Activated naive CD8-positive, alpha-beta T cell treated with anti-CD3 and anti-CD28 coated beads, Interleukin-2, amount 10 ng/mL, durations not matched to agents 7 days and 5 days (primary cell): ENCODE measurements at places on chromosomes 3 and 15.
A peak's percentile ranks its signal among the peaks of the same experiment; 100 is the strongest.

DNA sequence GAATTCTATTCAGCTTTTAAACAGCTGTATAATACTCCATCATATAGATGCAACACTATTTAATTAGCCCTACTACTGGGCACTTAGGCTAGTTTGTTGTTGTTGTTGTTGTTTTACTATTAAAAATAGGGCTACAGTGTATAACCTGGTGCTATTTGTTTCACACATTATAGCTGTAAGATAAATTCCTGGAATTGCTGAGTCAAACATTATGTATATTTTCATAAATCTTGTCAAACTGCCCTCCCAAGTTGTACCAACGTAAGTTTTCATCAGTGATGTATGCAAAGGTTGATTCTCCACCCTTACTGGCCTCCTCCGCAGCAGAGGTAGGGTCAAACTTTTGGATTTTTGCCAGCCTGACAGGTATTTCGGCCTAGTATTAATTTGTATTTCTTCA is 3.8 kb upstream of the CEMIP start:
- DNase-seq = no peak

DNA sequence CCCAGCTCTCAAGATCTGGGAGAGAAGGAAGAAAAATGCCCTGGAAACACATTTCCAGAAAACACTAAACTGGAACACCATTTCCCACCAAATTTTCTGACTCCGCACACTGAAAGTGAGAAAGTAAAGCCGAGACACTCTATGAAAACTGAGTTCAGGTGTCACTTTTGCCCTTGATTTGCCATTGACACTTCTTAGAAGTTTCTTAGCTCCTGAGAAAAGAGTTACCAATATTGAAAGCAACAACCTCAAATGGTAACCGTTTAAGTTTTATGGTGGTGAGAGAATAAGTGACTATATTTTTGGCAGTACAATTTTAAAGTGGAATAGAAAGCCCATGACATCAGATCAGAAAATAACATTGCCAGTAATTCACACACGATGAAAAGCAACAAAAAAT is 39.0 kb downstream of the CD86 start:
- no peak for DNase-seq

- peak; percentile 50 for DNase-seq
These were observed 170.2 kb upstream of the UMPS start for GRCh38 chr3:124559846-124560574.

DNA sequence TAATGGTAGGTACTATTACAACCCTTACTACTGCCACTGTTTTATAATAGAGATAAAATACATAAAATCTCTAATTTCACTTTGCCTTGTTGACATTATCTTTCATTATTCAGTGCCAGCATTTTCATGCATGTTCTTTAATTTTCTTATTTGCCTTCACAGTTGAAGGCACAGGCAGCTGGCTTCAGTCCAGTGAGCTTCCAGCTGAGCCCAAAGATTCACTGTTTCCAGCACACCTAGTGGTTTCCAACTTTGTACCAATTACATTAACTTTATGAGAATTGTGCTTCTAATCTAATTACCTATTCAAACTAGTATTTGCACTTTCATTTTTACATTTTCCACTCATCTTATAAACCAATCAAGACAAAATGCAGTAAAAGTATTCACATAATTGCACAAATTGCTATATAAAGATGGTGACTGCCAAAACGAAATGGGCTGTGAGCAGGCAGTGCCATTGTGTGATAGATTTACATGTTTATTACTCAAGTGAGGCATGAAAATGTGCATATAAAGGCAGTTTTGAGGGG is 228.3 kb downstream of the MFSD1 start:
- no peak for DNase-seq

DNA sequence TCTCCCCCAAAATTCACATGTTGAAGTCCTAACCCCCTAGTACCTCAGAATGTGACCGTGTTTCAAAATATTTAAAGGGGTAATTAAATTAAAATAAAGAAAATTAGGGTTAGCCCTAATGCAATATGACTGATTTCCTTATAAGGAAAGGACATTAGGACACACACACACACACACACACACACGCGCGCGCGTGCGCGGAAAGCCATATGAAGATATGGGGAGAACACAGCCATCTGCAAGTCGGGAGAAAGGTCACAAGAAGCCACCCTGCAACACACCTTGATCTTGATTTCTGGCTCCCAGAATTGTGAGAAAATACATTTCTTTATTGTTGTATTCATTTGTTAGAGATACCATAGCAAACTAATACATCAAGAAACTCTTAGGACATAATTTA is 54.6 kb upstream of the STXBP5L start:
- no peak for DNase-seq

DNA sequence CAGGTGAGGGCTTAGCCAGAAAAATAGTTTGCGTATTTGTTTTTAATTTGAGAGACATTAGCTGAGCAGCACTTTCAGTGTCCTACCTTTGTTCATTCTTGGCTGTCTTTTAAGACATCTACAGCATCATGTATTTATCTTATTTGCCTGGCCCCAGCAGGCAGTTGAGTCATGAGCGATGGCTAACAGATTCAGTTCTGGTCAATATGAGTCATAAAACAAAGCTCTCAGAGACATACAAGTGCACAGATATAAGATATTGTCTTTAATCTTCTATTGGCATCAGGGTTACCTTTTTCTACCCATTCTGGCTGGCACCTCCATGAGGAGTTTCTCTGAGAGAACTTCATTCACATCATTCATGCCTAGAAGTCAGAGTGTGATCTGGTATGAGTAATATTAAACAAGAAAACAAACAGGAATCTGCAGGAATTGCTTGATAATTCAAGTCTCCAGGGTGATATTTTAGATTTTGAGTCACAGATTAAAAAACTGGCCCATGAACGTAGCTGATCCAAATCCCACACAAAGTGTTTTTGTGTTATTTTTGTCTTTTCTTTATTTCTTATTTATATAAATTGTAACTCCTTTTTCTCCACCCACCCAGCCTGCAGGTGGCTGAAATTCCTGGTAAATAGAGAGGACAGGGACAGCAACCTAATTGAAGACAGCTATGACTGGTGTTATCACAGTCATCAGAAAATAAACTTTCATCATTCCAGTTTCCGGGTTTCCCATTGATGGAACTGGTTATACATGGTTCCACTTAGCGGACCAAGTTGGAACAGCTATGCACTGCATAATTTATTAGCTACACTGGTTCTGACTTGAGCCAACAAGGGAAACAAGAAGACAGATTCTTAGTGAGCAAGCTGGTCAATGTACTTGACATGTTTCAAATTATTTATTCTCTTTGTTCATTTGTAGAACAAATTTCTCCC is 47.3 kb downstream of the PLSCR2 start:
- no peak for DNase-seq

DNA sequence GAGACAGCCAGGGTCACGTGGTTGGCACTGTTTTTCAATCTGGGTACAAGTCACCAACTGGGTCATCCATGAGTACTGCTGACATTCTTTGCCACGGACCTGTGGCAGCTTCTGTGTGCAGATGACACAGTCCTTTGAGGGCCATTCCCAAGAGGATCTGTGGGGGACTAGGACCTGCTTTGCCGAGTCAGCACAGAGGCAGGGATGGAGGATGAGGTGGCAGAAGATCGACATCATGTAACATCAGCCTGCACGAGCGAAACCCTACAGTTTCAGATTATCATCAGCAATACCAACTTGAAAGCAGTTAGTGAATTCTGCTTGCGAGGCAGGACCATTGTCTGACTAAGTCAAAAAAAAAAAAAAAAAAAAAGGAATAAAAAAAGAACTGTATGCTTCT is 227.7 kb downstream of the FOXP1 start:
- no peak for DNase-seq

- DNase-seq = no peak
These were observed 101.0 kb downstream of the CBLB start for GRCh38 chr3:105767776-105768175.

DNA sequence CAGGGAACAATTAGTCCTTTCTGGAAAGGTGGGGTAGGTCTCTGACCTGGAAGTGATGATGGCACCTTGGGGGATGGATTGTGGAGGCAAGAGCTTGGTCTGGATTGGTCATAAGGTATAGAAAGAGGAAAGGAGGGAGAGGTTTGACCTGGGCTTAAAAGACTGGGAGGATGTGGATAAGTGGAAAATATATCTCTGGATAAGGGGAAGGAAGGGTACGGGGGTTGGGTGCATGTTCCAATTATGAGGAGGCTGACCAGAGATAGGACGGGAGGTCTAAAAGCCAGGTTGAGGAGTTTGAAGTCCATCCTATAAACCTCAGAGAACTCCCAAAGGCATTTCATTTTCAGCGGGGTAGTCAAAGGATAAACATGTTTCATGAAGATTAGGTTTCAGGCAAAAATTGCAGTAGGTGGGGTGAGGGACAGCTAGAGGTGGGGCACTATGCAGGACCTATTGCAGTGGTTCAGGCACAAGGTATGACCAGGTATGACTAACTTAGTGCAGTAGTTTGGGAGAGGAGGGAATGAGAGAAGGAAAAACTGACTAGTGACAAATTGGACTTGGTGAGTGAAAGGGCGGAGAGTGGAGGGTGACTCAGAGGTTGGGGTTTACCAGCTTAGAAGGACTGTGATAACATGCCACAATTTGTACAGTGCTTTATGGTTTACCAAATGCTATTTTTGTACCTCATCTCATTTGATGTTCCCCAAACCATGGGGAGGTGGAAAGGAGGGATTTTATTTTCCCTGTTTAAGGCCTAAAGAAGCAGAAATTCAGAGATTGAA is 10.7 kb downstream of the PDE8A start:
- DNase-seq = no peak

DNA sequence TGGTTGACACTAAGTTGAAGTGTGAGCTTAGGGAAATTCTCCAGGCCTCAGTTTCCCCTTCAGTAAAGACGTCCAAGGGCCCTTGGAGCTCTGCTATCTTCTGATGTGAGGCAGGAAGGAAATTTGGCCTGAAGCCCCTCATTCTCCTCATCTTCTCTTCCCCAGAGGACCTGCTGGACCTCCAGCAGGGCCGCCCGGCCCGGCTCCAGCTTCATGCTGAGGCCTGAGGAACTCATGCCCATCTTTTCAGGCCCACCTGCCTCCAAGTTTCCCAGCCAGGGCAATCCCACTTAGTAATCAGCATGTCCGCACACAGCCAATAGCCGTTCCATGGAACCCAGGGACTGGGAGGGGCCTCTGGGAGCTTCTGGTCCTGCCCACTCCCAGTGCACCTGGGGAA is 4.0 kb downstream of the LRRC15 start:
- DNase-seq = no peak

GRCh38 chr3:23999012-23999641 is 54.0 kb downstream of the NR1D2 start:
- DNase-seq = peak; percentile 71
